Omental fat pad (tissue), 4 donors: ENCODE measurements at places on chromosomes 2 and 18.

- no peak for DNase-seq
These were observed 40.4 kb downstream of the CYRIA start for GRCh38 chr2:16625201-16625729.

GRCh38 chr18:60067426-60068210, 167.8 kb downstream of the PMAIP1 start:
- no peak for DNase-seq

- DNase-seq: no peak
These were observed 1.8 kb downstream of the DCC start for GRCh38 chr18:52341608-52342381.

DNA sequence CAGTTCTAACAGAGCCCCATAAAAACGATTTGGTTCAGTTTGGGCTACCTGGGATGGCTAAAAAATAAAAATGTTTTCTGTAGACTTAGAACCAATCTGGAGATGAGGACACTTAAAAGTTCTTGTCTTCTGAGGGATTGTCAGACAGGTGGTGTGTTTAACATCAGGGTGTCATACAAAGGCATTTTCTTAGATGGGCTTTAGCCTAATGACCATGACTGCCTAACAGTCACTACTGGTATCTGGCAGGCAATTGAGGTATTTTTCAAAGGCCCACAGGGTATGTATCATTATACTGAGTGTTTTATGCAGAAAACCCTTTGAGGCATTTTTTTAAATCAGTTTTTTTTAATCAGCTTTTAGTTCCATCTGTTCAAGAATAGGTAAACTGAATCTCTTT, 341.4 kb downstream of the PARD3B start:
- DNase-seq: no peak

DNA sequence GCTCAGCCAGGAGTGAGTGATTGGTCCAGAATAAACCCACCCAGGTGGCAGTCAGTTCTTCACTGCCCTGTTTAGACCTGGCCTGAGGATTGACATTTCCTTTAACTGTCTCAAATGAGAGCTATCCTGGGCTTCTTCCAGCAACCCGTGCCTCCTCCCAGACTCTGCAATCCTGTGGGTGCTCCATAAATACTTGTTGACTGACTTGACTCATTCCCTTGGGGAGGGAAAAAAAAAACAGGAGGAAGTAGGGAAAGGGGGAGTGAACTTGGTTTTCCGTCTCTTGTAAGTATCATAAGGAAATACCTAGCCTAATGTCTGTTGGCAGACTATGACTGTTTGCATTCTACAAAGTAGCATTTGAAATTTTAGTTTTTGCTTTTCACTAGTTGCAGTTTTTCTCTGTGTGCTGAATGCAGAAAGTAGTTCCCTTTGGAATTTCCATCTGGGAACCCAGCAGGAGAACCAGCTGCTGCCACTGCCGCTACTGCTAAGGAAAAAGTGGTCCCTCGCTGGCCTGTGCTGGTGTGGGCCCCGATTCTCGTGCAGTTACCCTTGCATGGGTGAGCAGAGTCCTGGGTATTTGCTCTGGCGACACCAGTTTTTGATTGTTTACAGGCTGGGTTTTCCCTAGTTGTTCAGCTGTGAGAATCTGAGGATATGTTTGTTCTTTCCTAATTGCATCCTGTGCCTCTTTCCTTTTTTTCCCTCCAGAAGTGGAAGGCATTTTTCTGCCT, 78.8 kb downstream of the TGOLN2 start:
- no peak for DNase-seq

- DNase-seq: no peak
These were observed 29.3 kb downstream of the MBP start for GRCh38 chr18:77103187-77103850.

DNA sequence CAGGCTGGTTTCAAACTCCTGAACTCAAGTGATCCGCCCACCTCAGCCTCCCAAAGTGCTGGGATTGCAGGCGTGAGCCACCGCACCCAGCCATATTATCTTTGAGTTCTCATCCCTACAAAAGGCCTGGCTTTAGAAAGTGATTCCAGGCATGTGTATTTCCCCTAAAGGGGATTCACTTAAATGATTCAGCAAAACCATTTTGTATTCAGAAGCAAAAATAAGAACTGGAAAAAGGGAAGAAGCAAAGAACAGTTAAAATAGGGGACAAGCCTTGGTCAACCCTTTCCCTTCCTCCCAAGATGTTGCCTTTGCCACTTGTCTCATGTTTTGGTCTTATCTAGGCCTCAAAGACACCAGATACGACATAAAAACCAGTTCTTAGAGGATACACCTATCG, 10.5 kb downstream of the TM4SF20 start:
- DNase-seq: no peak
